Foreskin fibroblast (primary cell): ENCODE measurements at places on chromosomes 16 and 17.

- DNase-seq = peak; percentile 88
Observed at GRCh38 chr17:73342050-73342522, 30.3 kb upstream of the CDC42EP4 start.

- no peak for DNase-seq
Observed at GRCh38 chr17:79548116-79548515, 62.7 kb downstream of the RBFOX3 start.

- DNase-seq = no peak
Observed at GRCh38 chr17:73470316-73470826, 158.6 kb upstream of the CDC42EP4 start.

DNA sequence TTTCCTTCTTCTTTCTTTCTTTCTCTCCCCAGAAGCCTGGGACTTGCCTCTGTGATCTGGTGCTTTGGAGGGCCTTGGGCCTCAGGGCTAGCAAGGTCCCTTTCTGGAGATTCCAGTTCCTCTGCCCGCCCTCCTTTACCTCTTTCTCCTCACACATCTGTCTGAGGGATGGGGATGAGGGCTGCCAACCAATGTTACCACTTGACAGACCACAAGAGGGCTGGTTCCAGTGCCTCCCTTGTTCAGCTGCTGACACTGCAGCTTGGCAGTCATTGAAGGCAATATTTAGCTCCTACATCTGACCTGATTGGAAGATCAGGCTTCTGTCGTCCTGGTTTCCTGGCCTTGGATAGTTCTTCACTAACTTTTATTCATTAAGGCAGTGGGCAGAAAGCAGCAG lies 3.6 kb upstream of the ZNF652 start:
- DNase-seq = no peak

- peak; percentile 14 for DNase-seq
Observed at GRCh38 chr17:1298606-1299005, 19.1 kb downstream of the TRARG1 start.

GRCh38 chr17:58330997-58331814 lies 2.6 kb upstream of the TSPOAP1 start:
- no peak for DNase-seq

GRCh38 chr16:67230809-67231660 lies 4.1 kb downstream of the TMEM208 start:
- no peak for DNase-seq

DNA sequence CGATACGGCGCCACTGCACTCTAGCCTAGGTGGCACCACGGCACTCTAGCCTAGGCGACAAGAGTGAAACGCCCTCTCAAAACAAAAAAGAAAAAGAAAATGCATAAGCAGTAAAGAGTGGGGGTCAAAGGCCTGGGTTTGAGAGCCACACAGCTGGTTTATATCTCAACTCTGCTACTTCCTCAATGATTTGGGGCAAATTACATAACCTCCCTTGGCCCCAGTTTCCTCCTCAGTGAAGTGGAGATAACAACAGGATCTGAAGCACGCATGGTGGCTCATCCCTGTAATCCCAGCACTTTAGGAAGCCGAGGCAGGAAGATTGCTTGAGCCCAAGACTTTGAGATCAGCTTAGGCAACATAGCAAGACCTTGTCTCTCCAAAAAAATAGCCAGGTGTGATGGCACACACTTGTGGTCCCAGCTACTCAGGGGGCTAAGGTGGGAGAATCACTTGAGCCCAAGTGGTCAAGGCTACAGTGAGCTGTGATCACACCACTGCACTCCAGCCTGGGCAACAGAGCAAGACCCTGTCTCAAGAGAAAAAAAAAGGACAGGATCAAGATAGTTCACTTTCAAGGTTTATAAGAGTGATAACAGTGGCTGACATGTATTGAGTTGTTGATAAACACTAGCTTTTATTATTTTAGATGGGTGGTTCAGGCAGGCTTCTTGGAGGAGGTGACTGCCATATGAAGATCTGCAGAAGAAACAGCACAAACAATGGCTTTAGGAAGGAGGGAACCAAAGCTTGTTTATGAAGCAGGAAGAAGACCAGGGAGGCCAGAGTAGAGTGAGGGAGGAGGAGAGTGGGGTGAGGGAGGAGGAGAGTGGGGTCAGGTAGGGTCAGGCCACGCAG lies 8.5 kb upstream of the COG1 start:
- no peak for DNase-seq

DNA sequence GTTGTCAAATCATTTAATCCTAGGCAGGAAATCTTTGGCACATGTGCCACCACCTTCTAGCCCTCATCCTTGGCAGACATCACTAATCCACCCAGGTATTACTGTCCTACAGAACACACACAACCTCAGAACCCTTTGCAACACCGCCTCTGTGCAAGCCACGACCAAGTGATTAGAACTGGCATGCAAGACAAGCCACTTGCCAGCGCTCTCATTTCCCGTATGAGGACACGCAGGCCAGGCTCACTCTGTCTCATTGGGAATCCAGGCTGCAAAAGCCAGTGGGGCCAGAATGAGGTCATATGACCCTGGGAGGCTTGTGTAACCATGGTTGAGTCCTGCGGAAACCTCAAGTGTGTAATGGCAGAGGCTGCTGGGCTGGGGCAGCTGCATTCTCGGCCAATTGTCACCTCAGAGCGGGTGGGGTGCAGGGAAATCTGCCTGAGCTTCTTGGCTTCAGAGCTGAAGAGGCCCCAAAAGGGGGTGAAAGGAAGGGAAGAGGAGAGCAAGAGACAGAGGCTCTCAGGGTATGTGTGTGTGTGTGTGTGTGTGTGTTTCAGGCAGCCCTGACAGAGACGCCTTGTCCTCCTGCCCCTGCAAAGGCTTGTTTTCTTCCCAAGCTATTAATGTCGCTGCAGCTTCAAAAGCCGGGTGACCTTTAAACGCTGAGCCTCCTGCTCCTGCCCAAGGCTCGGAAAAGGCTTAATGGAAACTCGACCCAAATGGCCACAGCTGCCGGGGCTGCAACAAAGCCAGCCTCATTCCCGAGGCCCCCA lies 43.2 kb upstream of the MRPS23 start:
- peak; percentile 100 for DNase-seq

DNA sequence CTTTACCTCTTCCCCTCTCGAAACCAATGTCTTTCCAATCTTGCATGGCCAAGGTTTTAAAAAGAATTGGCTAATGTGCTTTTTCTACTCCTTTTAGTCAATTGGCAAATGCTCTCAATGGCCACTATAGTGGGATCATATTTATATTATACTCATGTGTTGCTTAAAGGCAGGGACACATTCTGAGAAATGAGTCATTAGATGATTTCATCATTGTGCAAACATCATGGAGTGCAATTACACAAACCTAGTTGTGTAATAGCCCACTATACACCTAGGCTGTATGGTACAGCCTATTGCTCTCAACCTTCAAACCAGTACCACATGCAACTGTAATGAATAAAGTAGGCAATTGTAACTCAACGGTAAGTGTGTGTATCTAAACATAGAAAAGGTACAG lies 180.9 kb downstream of the HS3ST3A1 start:
- DNase-seq = peak; percentile 89

GRCh38 chr17:47277921-47278320 lies 24.3 kb downstream of the ITGB3 start:
- DNase-seq = no peak

DNA sequence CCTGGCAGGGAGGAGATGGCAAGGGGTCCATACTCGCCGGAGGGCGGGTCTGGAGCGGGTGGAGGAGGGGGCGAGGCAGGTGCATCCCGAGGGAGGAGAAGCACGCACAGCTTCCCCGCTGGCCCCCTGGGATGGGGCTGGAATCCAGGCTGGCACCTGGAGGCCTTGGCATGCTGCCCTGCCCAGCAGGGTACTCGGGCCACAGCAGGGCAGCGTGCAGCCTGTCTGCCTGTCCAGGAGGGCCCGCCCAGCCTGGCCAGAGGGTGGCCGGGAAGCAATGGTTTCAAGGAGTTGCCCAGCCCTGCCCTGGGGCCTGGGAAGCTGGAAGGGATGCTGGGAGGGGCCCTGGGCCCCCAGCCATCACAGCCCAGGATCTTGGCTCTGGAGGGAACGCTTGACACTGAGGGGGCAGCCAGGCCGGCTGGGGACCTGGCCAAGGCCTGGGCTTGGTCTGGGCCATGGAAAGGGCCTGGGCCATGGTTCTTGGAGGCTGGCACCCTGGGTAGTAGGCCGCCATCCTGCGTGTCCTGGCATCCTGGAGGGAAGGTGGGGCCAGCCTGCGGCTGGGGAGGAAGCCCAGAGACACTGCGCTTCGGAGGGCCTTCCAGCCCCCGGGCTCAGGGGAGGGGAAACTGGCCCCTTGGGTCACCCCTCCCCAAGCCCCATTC lies 1.1 kb downstream of the GLIS2 start:
- peak; percentile 82 for DNase-seq

DNA sequence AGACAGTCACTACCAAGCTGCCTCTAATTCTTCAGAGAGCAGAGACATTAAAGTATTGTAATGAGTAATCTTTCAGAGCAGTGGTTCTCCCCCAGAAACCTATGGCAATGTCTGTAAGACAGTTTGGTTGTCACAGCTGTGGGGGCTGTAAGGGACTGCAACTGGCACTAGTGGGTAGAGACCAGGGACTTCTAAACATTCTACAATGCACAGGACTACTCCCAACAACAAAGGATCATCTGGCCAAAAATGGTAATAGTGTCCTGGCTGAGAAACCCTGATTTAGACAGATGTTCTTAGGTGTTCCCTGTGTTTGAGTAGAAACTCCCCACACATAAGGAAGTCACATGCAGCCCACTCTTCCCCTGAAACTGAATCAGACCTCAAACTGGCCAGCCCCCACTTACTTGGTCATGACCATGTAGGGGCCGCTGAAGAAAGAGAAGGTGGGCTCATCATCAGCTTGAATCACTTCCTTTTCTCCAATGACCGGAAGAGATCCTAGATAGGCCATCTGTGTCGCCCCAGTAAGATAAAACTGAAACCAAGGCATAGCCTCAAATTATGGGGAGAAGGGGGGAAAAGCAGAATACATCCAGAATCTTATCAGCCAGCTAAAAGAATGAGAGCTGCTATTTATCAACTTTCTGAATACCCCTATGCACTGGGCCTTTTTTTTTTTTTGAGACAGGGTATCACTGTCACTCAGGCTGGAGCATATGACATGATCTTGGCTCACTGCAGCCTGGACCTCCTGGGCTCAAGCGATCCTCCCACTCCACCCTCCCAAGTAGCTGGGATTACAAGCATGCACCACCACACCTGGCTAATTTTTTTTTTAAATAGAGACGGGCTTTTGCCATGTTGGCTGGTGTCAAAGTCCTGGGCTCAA lies 75.8 kb downstream of the TEX14 start:
- no peak for DNase-seq

GRCh38 chr17:49021095-49021767 lies 24.0 kb downstream of the IGF2BP1 start:
- peak; percentile 64 for DNase-seq

GRCh38 chr16:3495176-3495575 lies at the start of gene C16orf90:
C16orf90 (minus strand) TSS chr16:3495489; CDS start chr16:3495421, 68 bp downstream.
- no peak for DNase-seq
